ENCODE measurements at places on chromosomes 6 and 20.

DNA sequence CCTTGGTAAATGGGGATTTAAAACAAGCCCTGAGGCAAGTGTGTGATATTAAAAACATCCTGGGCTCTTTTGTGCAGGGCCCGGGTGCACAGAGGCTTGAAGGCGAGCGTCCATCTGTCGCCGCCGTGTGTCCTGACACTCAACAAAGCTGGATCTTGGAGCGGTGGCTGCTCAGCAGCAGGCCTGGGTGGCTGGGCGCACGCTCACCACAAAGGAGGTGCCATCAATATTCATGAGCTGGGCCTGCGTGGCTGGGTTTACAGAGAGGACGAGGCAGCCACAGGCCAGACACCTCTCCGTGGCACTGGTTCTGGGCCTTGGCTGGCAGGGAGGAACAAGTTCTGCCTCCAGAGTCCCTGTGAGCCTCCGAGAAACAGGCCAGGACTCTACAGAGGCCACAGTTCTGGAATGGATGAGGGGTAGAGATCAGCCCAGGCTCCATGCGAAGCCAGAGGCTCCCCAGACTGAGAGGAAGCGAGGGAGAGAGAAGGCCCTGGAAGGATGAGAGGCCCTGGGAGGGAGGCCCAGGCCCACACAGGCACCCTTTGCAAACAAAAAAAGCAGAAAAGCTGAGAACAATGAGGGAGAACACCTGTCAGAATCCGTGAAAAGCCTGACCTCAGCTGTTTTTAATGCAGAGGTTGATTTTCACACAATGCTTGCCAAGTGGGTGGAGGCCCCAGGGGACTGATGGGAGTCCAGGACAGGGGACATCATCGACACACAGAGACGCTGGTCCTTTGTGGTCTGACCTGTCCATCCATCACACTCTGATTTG lies 21.9 kb downstream of the BHLHE23 start:
- DNase-seq = no peak

GRCh38 chr6:98142839-98143238 lies 691.5 kb upstream of the POU3F2 start:
- no peak for DNase-seq

GRCh38 chr6:938271-938905 lies 245.4 kb upstream of the EXOC2 start:
- DNase-seq = no peak

- no peak for DNase-seq
These were observed 24.7 kb downstream of the MYT1 start for GRCh38 chr20:64188682-64189529.

DNA sequence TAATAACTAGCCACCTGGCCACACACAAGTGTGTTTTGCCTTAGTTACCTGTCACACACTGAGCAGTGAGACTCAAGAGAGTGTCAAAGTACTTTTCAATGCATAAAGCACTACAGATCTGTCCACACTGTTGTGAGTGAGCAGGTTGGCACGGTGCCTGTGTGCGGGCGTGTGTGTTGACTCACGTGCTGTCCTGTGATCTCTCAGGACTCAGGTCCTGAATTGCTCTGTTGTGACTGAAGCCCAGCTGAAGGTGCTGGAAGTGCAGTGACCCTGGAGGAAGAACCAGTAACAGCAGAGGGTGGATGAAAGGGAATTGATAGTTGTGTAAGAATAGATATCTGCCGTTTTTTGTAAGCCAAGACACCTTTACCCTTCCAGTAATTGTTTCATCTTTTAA lies 18.3 kb downstream of the SLC16A10 start:
- DNase-seq = peak; percentile 43

GRCh38 chr6:72533606-72534005 lies 88.3 kb upstream of the KCNQ5 start:
- no peak for DNase-seq

DNA sequence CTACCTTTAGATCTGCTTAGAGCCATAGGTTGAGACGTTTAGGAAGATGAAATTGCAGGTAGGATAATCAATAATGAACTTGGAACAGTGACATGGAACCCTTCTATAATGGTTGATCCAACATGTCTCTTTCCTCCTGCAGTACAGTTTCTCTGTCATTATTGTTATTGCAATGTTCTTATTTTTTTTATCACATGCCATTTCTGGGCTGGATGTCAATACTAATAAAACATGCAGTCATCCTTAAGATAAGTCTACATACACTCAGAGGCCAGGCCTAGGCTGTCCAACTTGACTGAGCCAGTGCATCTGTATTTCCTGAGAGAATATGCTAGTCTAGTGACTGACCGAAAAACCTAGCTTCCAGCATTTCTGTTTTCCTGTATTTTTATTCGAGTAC lies 75.3 kb upstream of the THEMIS start:
- no peak for DNase-seq

- no peak for DNase-seq
These were observed 120.8 kb downstream of the ISM1 start for GRCh38 chr20:13341737-13342393.

DNA sequence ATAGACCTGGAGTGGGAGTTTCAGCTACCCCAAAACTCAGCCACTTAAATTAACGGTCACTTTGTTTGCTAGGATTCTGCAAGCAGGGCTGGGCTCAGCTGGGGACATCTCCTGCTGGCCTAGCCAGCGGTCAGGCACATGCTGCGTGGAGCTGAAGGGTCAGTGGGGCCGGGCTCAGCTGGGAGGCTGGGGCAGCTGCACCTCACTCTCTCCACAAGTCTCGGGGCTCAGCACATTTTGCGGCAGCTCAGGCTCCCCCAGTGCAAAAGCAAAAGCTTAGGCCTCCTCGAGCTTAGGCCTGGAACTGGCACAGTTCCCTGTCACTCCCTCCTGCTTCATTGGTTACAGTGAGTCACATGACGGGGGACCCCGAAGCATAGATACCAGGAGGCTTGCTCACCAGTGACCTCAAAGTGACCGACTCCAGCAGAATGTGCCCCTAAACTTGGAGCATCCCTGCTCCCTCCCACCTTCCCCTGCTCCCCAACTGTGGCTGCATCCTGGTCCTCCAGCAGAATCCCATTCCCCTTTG lies 80.6 kb upstream of the CST7 start:
- DNase-seq = no peak

DNA sequence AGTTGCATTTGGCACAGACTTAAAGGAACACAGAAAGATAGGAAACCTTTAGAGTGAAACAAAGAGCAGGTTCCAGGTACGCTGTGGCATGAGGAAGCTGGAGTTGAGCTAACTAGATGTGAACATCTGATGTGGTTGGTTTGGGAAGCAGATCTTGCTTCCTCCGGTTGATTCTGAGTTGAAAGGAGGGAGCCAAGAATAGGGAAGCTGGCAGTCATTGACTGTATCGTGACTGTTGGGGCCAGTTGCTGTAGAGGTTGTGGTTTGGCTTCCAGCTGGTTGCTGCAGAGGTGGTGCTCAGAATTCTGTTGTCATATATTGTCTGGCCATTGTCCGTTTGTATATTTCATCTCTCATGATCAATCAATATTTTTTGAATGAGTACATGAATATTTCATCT lies 325.9 kb downstream of the PLCB1 start:
- peak; percentile 44 for DNase-seq

GRCh38 chr6:86477500-86478148 lies 459.7 kb upstream of the HTR1E start:
- no peak for DNase-seq
